WERI-Rb-1 (cell line): ENCODE measurements at places on chromosomes 11 and 22.

DNA sequence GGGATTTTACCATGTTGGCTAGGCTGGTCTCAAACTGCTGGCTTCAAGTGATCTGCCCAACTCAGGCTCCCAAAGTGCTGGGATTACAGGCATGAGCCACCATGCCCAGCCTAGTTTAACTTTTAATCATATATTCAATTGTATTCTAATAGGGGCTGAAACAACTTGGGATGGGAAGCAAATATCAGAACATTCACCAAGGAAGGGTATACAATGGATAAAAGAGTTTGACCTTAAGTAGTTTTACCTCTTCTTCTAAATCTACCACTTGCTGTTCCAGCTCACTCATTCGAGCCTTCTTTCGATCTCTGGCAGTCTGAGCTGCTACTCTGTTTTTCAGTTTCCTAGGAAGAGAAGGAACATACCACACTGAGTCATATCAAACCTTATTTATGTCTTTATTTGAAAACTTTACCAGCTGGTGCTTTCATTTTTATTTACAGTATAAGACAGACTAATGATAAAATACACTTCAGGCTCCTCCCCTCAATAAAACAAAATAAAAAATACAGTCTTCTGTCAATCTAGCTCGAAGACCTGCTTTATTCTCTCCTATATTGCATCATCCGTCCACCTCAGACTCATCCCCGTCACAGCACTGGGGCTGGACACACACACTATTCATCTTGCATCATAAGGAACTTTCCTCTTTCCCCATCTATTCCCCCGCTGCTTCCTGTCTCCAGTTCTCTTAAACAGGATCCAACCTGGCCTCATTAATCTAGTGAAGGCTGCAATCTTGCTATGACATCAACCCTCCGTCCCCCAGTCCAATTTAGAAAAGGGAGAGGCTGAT lies 1.4 kb downstream of the XBP1 start:
- no peak for DNase-seq

DNA sequence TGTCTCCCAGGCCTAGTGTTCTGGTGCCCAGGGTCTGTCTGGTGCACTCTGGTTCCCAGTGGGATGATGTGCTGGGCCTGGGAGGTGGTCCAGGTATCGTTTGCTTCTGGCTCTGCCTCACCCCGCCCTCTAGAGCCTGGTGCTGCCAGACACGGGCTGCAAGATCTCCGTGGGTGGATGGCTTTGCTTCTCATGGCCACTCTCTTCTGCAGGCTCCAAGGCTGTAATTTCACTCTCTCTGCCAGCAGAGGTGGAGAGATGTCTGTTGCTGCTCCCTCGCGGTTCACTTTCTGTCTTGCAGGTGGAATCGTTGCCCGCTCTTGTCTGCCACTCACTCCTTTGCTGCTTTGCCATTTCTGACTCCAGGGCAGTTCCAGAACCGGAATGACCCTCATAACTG lies 13.4 kb downstream of the NADSYN1 start:
- no peak for DNase-seq

GRCh38 chr11:1336836-1337646 lies 27.6 kb upstream of the TOLLIP start:
- no peak for DNase-seq

DNA sequence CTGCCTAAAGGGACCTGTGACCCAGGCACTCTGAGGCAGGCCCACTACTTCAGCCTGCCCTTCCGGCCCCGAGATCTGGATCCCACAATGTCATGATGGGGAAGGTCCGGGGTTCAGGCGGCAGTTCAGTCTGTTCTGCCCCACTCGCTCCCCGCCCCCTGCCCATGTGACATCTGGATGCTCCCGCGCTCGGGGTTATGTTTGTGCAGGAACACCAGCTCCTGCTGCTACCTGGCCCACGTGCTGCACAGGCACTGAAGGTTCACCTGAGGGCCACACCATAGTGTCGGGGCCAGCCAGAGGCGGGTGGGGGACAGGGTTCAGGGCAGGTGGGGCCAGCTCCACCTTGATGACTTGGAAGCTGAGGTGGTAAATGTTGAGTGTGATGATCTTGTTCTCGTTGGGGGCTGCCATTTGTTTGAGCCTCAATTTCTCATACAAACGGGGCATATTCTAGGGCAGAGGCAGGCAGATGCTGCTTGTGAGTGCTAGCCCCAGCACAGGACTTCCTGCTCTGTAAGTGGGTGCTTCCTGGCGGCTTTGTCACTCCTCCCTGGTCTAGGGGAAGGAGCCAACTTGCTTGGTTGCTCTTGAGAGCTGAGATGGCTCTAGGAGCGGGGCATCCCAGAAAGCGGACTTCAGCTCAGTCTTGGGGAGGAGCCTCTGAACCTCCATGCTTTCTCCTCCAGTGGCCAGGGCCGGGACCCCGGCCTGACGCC lies 4.4 kb upstream of the SIPA1 start:
- DNase-seq: no peak
